ENCODE measurements at places on chromosomes 2 and 18.

DNA sequence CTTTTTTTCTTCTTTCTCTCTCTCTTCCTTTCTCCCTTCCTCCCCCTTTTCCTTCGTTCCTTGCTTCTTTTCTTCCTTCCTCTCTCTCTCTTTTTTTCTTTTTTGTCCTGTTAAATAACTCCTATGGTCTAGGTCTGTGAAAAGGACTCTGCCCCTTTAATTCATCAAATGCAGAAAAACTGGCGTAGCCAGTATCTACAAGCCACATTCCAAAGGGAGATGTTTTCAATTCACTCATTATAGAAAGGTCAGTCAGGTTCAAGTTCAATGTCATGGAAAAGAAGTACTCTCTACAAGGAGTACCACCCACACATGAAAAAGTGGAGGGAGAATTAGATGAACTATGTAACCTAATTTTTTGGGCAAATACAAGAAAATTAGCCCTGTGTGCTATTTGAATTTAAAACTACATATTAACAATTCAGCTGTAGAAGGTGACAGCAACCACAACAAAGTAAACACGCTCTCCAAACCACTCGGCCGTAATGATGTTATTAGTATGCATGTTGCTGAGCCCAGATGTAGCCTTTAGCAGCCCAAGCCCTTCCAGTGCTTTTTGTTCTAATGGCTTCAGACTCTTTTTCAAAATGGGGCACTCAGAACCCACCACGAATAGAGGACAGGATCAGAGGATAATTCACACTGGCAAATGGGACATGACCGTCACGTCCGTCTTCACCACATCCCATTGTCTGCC, 735.4 kb upstream of the FANCL start:
- DNase-seq: no peak

GRCh38 chr2:232120911-232121310, 159.4 kb downstream of the DIS3L2 start:
- no peak for DNase-seq

GRCh38 chr2:203719456-203720410, 13.3 kb downstream of the CD28 start:
- DNase-seq: no peak

DNA sequence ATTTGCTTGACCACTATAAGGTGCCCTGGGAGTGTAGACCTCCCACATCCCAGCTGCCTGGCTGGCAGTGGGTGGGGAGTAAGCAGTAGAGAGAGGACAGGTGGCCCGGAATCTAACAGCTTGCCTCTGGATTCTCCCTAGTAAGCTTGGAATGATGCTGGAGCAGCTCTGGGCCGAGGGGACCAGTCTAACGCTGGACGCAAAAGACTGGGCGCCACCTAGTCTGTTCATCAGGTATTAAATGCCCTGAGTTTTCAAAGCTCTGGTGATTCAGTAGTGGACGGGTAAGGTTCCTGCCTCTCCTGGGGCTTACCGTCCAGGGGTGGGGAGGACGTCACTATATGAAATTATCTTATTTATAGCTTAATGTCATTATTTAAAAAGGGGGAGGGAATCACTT, 648 bp upstream of the LYPD6B start:
- no peak for DNase-seq

GRCh38 chr2:134466141-134466540, 212.3 kb downstream of the MGAT5 start:
- peak; percentile 14 for DNase-seq

Measured in DMS79 treated with DMSO at 0.1 percent for 48 hours (cell line).